SW 1271 (cell line): ENCODE measurements at places on chromosomes 12 and 14.

DNA sequence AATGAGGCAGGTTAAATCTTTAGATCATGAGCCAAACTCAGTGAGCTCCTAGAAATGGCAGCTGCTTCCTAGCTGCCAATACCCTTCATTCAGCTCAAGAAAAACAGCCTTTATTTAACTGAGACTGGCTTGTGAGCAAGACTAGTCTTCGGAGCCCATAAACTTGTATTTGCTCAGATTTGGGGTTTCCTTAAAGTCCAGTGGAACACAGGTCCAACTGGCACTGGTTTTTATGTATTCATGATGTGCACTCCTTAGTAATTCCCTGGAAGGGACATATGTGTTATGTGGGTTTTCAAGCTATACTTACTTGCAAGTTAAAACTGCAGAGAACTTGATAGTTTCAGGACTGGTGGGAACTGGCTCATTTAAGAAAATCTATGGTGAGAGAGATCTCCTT lies 380.1 kb upstream of the TMEM132C start:
- DNase-seq = no peak

DNA sequence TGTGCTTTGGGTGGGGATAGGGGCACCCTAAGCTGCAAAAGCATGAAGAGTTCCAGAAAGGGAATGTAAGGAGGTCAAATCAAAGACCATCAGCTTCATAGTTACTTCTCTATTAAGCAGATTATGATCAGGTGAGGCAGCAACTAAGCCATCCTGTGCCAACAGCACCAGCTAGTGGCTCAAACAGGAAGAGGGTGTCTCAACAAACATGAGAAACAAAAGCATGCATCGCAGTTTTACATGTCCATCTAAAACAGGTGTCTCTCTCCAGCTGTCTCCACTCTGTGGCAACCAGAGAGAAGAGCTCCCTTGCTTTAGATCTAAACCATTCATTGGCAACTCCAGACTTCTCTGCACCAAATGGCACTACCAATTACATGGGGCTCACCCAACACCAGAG lies 52.9 kb downstream of the ACTN1 start:
- no peak for DNase-seq

DNA sequence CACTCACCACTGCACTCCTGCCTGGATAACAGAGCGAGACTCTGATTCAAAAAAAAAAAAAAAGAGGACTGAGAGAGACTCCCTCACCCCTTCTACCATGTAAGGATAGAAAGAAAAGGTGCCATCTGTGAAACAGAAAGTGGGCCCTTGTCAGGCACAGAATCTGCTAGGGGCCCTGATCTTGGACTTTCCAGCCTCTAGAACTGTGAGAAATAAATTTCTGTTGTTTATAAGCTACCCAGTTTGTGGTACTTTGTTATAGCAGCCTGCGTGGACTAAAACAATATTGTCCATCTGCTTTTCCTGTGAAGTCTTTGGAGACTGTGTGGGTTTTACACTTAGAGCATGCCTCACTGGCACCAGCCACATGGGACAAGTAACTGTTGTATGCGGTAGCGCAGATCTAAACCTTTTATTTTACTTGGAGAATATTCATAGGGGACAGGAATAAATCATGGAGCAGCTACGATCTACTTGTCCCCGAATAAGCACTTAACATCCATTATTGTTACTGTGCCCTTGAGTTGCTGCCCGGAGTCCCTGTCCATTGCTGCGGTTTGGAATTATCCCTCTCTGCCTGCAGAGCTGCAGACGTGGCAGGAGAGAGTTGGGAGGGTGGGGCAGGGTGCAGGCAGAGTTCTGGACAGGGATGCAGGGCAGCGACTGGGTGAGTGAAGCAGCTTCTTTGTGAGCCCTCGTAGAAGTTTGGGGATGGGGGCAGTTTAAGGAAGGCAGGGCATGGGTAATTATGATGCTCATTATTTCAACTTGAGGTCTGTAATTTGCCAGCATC lies 52.4 kb upstream of the STON2 start:
- no peak for DNase-seq

DNA sequence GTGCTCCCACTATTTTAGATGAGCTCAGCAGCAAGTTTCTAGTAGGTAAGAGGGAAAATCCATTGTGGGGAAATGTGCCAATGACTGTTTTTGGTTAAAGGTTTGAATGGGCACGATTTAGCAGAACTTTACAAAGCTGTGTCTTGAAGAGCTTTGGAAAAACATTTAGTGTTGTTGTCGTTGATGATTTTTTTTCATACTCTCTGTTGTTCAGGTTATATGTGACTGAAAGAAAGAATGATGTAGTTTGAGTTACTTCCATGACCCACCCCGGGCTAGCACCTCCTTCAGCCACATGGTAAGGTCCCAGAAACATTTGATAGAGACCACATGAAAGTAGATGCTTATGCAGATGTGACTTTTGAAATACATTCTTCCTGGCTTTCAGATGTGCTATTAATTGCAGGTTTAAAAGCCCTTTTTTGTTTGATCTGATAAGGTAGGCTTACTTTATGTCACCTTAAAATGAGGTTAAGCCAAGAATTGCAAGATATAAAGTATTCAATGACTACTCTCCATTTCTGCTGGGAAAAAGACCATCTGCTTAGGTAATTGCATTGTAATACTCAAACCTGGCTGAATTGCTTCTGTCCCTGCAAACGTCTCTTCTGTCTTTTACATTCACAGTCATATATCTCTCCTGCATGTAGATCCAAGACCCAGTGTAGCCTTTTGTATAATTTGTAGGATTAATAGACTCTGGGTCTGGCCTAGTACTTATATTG lies 250.6 kb downstream of the RGS6 start:
- no peak for DNase-seq

GRCh38 chr14:68442828-68443629 lies 349.8 kb downstream of the ZFP36L1 start:
- no peak for DNase-seq

DNA sequence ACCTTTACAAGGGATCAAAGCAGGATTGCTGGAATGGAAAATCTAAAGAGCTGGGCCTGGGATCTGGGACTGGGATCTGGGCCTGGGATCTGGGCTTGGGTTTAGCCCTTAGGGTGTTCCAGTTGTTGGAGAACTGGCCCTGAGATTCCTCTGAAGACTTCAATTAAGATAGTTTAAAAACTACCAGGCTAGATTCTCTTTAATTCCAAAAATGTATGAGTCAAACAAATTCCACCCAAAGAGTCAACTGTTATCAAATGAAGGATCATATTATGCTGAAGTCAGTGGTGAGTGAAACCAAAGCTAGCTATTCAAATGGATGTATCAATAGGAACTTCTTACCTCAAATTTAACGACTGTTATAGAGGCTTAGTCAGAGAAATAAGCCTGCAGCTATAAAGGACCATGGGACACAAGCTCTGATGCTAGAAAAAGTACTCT lies 40.5 kb downstream of the LIMA1 start:
- DNase-seq = no peak

GRCh38 chr14:49427117-49427516 lies 159.1 kb downstream of the RPS29 start:
- no peak for DNase-seq

- DNase-seq = no peak
Measured at GRCh38 chr12:115294453-115295133, 610.6 kb upstream of the TBX3 start.

- DNase-seq = no peak
Measured at GRCh38 chr14:100019156-100019744, 46.0 kb upstream of the EVL start.

- no peak for DNase-seq
Measured at GRCh38 chr12:85713373-85713772, 122.8 kb downstream of the RASSF9 start.

- DNase-seq = no peak
Measured at GRCh38 chr14:43087666-43088065, 1419.4 kb downstream of the FSCB start.

DNA sequence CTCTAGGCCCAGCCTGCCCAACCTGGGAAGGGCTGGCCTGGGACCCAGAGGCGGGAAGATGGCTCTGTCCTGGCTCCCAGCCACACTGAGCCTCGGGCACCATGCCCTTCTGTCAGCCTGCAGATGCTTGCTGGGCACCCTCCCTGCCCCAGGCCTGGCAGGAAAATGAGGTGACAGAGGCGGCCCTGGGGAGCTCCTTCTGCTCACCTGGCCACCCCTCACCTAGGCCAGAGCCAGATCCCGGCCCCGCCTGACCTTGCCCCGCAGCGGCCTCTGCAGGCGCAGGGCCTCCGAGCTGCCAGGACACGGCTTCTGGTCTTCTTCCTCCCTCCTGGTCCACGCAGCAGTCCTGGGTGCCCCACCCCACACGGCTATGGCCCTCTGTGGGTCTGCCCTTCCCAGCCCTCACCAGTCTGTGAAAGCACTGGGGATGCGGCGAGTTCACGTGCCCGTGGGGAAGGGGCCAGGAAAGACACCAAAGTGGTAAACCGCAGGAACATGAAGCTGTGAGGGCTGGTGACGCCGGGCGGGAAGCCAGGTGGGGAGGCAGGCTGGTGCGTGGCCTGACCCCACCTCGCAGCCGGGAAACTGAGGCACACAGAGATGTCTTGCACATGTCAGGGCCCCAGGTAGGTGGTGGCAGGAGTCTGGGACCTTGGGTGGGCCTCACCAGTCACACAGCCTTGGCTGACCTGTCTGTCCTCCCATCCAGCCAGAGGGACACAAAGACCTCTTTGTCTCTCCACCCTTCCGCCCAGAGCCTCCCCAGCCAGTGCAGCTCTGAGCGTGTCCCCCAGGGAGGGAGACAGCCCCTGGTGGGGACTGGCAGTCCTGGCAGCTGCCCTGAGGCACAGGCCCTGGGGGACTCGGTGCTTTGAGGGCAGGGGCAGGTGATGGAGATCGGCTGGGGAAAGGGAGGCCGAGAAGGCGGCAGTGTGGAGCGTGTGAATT lies 12.8 kb downstream of the BAG5 start:
- no peak for DNase-seq
